ENCODE measurements at places on chromosomes 5 and 9.

GRCh38 chr9:80843028-80843427 is 846.3 kb downstream of the TLE1 start:
- DNase-seq, result no peak

GRCh38 chr5:134813407-134813806 is 32.4 kb upstream of the C5orf24 start:
- no peak for DNase-seq

DNA sequence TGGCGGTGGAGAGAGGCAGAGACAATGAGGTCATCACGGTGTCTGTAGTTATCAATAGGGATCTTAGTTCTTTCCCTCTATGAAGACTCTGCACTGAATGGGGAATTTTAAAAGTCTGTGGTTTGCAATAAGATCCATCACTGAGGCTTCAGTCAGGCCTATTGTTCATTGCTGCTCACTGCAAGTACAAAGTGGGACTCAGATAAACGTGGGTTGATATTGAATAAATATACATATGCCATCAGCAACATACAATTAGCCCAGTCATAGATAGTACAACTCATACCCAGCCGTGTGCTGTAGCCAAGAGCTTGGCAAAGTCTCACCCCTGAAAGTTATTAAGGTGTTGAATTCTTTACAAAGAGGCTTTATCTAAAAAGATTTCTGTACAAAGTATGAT is 88.4 kb downstream of the ENC1 start:
- DNase-seq, result no peak

DNA sequence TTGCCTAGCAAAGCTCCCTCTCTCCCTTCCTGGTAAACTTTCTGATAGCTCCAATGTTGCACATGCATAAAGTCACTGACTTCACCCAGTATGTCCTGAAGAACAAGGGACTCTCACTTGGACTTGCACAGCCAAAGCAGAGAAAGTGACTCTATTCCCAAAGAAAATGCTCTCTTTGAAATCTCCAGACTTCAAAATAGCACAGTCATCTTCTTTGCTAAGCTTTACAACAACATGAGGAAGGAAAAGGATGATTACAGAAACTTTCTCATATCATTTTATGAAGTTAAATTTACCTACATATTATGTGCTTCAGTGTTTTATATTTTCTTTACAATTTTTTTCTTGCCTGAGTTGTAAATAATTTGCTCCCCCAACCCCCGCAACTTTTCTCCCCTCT is 264.6 kb downstream of the PJA2 start:
- no peak for DNase-seq

DNA sequence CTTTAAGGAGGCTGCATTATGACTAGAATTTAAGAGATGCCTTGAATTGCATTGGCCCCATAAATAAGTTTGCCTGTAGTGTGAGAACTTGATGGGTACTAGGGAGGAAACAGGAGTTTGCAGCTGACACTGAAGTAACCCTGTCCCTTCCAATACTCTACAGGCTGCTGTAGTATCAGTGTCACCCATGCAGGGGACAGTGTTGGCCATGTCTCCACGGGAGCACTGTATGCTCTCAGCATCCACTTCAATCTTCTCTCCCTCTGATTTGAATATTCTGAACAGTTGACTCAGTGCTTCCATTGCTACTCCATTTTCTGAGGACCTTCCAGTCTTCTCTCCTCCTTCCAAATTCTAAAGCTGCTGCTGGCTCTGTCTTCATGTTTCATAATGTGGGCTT is 11.4 kb upstream of the IFNA14 start:
- no peak for DNase-seq

DNA sequence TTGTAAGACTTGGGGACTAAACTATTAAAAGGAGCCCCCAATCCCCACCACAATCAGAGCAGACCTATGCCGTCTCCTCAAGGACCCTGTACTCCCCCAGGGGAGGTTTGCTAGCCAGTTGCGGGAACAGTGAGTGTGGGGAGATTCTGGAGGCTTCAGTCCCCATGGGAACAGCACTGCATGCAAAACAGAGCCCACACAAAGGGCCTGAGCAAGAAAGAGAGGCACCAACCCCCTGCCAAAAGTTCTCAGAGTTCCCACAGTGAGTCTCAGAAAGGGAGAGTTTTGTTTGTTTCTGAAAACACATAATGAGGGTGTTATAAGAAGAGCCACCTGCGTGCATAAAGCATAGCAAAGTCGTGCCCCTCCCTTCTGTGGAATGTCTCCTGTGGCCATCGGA is 56.6 kb downstream of the CFAP90 start:
- no peak for DNase-seq

DNA sequence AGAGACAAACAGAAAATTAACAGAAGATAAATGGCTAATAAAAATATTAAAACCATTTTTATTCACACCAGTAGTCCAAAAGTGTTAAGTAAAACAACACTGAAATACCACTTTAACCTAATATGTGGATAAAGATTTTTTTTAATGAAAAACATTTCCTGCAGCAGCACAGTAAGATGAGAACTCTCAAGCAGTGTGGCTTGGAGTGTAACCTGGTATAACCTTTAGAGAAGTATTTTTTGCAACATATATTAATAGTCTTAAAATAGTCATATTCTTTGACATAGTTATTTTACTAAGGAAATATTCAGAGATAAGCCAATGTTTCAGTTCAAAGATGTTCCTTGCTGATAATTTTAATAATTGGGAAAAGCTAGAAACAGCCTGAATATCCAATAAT is 644.4 kb downstream of the PDE4D start:
- no peak for DNase-seq

DNA sequence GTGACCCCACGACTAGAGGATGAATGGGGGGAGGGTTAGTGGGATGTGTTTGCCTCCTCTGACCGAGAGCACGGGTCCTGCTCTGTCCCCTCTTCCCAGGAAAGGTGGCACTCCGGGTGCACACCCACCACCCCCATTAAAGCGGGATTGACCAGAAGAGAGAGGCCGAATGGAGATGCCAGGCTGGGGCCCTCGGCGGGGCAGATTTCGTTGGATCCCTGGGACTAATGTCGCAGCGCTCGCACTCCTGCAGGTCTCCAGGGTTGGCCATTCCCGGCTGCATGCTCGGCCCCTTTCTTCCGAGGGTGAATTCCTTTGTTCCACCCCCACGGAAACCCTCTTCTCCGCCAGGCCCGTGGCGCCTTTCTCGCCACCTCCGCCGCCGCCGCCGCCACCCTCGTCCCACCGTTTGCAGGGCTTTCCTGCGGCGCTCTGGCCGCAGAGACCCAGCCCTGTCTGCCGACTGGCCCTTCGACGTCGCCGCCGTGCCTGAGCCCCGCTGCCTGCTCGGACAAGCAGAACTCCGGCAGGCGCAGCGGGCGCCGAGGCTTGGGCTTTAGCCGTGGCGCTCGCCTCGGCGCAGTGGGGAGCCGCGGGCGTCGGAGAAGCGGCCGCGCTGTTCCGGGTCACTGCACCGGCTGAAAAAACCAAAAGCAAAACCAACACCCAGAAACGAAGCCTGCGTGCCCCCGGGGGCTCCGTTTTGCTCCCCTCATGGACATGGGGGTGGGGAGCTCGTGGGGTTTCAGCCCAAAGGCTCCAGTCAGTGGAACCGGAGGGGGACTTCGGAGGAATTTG is 11.8 kb downstream of the LMX1B start:
- no peak for DNase-seq

DNA sequence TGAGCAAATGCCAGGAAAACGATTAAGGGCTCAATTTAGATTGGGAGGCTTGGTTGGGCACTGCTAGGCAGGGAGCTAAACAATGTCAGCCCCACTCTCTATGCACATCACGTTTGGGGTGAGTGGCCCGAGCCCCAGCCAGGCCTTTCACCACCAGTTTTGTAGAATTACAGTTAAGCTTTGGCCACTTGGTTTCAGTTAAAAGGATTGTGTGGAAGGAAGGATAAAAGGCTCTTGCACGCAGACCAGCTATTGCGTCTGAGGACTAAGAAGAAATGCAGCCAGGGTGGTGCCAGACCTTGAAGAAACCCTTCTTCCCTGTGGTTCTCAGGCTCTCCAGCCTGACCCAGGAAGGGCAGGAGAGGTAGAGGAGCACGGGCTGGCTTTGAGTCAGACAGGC is 125.3 kb upstream of the SLC44A1 start:
- no peak for DNase-seq

DNA sequence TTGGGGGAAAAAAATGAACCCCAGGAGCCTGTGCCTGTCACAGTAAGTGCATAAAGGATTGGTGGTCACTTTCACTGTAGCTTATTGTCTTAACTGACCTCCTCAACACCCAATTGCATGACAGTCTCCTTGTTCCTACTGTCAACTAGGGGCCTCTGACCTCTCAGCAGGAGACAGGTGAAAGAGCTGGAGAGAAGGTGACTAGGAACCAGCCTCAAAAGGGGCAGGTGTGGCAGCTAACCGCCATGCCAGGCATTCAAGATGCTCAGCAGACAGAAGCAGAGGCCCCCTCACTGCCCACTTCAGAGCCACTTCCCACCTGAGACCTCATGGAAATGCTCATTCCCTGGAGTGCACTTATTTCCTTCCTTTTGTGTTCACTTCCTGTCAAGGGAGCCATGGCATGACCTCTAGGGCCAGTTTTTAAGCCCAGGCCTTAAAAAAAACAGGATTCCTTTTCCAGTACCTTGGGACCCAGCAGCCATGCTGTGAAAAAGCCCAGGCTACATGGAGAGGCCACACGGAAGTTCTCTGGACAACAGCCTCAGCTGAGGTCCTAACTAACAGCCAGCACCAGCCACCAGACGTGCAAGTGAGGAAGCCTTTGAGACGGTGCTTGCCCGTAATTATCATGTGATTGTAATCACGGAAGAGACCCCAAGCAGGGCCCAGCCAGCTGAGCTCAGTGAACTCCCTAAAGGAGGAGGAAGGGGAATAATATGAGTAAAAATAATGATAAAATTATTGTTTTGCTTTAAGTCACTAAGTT is 74.9 kb downstream of the NSUN2 start:
- DNase-seq, result peak; percentile 28

GRCh38 chr5:72125941-72126620 is 18.8 kb downstream of the MAP1B start:
- DNase-seq, result no peak

DNA sequence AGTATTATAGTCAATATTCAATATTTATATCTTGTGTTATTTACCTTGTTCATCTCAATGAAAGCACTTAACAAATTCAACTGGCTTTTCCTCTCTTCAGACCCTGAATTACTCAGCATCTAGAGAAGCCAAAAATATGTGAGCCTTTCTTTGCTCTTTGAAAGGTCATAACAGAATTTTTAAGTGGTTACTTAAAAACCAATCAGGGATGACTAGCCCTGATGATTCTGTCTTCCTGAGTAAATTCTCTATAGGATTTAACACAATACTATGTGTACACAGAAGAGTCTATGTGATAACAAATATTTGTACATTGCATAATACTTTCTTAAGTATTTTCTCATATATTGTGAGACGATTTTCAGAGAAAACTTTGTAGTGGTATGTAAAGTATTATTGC is 546.3 kb downstream of the MAT2B start:
- no peak for DNase-seq

- DNase-seq, result no peak
Observed at GRCh38 chr9:15246708-15247107, 60.3 kb downstream of the TTC39B start.

DNA sequence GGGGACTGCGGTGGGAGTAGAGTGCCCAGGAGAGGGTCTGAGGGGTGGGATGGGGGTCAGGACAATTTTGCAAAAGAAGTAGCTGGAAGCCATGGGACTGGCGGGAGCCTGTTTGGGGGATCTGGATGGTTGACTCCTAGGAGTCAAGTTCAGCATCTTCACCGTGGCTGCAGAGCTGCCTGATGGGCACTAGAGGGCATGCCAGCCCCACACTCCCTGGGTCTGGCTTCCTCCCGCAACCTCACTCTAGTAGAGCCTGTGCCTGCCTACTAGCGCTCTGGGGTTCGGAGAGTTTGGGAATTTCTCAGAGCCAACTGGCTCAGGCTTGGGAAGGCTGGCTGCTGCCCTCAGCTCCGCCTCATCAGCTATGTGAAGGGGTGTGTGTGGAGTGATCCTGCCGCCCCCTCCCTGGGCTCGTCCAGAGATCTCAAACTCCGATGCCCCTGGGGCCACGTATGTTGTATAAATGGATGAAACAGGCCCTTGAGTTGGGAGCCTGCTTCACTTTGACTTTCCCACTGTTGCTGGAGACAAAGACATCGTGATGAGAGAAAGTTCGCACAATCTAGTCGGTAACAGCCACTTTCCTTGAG is 10.8 kb downstream of the TSPAN17 start:
- DNase-seq, result peak; percentile 55

DNA sequence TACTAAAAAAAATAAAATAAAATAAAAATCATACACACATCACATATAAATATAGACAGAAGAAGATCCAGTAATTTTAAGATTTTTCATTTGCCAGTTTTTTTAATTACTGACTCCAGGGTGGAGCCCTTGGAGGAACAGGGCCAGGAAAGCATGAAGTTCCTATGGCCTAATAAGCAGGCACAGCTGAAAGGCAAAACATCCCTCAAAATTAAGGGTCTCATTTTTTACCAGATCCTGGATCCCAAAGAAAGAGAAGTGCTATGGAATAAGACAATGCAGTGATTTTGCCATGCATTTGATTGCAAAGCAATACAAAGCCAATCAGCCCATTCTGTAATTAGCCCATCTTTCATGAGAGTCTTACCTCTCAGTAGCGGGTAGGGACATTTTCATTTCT is 11.3 kb upstream of the DTWD2 start:
- DNase-seq, result no peak

DNA sequence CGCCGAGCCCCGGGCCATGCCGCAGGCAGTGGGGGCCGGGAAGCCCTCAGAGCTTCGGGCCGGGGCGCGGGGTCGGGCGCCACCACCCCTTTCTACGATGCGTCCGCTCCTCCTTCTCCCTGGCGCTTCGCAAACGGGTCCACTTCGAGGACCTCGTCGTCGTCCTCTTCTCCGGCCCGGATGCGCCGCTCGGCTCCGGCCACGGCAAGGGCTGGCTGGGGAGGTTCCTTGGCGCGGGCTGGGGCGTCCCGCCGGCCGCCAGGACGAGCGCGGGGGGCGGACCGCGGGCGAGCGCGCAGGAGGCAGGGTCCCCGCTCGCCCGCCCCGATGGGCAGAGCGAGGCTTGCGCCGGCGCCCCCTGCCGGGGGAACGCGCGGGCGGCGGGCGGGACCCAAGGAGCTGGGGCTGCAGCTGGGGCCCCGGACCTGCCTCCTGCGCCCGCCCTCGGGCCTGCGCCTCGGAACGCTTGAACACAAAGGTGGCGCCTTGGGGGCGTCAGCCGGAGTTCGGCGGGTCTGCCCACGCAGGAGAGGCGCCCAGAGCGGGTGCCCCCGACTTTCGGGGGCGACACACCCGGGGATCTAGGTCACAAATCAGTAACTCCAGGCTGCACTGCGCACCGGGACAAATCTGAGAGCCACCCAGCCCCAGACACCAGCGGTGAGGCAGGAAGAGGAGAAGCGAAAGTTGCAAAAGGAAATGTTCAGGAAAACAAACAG is at the start of gene ROR2:
TSS of gene ROR2 (minus strand) at position 283 of the 719 bp plus-strand sequence.
- DNase-seq, result peak; percentile 82

- DNase-seq, result no peak
Observed at GRCh38 chr9:36163049-36163785, 6.0 kb upstream of the CCIN start.

- DNase-seq, result no peak
Observed at GRCh38 chr9:34262971-34263370, 66.1 kb downstream of the KIF24 start.

Measured in stimulated activated effector memory CD8-positive, alpha-beta T cell treated with anti-CD3 and anti-CD28 coated beads, Interleukin-12 subunit alpha, Interleukin-12 subunit beta, amount 100 ng/mL, for 72 hours (primary cell).